ENCODE measurements at places on chromosomes 3 and 15.
A peak's percentile ranks its signal among the peaks of the same experiment; 100 is the strongest.

- DNase-seq, result no peak
These were observed 481.2 kb upstream of the WNT5A start for GRCh38 chr3:55968331-55968730.

GRCh38 chr3:187263270-187263669 is 28.3 kb downstream of the MASP1 start:
- DNase-seq, result no peak

- DNase-seq, result no peak
These were observed 5.4 kb downstream of the TARS3 start for GRCh38 chr15:101718896-101719295.

- no peak for DNase-seq
These were observed 66.4 kb downstream of the SCN5A start for GRCh38 chr3:38582941-38583645.

GRCh38 chr3:197430502-197430901 is 125.3 kb downstream of the BDH1 start:
- no peak for DNase-seq

DNA sequence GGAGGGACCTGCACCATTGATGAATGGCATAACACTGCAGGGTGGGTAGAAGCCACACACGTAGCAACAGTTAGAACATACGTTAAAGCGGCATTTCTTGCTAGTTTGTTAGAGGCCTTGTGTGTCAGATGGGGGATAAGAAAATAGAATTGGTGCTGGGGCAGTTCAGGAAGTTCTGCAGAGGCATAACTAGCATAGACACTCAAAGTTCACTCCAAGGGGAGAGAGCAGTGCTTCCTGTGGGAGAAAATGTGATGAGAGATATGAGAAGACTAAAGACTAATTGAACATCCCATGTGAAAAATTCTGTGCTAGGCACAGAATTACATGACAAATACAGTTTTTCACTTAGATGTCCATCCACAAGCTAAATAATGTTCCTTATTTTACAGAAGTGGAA is 327.1 kb downstream of the ZNF621 start:
- no peak for DNase-seq

GRCh38 chr15:39127925-39128617 is 452.8 kb upstream of the THBS1 start:
- DNase-seq, result peak; percentile 98

DNA sequence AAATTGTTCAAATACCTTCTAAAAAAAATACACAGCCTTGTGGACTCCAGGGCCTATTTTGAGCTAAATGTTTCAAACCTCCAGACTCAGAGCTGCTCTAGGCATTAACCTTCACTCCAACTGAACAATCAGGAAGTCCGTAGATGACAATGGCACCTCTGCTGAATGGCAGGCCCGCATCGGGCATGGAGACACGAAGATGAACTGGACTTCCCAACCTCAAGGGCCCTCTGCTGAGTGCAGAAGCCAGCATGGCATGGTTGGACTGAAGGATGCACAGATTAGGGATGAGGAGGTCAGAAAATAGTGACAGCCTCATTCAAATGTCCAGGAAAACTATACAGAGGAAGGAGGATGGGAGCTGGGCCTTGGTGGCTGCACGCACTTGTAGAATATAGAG is 2.2 kb downstream of the FAM174B start:
- DNase-seq, result no peak

DNA sequence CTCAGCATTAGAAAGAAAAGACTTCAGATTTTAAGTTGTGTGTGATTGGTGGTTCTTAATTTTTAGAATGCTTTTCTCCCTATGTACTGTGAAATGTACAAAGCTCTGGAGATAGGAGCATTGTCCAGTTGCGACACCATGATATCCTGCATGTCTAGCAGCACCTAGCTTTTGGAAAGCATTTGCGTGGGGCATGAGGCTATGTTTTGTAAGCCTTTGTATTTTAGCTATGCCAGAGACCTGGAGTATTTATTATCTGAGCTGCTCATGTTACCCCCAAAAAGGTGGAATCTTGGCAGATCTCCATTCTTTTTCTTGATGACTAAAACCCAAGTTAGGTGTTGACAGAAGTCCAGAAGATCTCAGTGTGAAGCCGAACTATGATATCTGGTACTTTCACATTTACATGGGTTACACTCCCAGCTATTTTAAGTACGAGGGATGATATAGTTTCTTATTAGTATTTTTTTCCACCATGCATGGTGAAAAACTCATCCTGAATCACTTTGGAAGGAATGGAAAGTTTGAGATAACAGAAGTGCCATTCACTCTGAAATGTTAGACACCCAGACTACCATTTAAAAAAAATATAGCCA is 126.7 kb upstream of the SAMMSON start:
- DNase-seq, result no peak

DNA sequence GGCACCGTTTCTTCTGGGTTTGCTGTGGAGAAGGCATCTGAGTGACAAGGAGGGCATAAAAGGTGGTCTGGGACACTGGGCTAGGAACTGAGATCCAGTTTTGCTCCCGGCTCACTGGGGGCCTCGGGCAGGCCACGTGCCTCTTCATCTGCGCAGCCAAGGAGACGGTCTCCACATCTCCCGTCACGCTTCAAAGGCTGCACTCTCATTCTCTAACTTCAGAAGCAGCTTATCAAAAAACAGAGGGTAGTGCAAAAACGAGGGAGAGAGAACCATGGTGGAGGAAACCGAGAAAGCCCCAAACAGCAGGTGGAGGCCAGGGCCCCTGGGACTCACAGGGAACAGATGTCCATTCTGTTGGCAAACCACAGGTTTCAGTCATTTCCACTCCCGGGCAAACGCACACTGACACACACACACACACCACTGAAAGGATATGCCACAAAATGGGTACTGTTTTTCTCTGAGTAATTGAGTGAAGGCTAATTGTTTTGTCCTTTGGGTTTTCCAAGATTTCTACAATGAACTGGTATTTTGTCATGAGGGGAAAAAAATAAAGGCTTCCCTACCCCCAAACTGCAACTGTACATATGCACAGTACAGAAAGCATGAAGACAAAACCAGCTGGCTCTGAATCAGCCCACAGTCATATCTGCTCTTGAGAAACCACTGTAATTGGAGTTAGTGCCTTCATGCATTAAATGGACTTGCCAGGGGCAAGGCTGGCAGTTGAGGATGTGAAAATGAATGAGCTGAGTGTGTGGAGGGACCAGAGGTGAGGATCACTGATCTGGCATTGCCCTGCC is 71.9 kb downstream of the MGLL start:
- DNase-seq, result peak; percentile 33

GRCh38 chr3:56845505-56845904 is 43.8 kb upstream of the ARHGEF3 start:
- no peak for DNase-seq

DNA sequence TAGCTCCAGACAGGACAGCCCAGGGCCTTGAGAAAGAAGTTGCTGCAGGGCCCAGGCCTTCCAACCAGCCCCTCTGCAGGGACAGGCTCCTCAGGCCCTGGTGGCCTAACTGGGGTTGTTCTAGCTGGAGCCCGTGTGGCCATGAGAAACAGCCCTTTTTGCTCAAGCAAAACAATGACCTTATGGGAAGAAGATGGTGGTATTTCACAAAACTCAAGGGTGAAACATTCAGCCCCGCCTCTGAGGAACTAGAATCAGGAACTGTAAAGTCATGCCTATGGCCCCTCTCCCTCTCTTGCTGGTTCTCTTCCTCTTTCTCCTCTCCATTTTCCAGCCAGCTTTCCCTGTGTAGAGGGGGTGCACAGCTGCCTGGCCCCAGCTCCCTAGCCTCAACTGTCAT is 273.3 kb downstream of the RPLP1 start:
- no peak for DNase-seq

GRCh38 chr3:2849092-2849491 is 261.1 kb downstream of the IL5RA start:
- no peak for DNase-seq

DNA sequence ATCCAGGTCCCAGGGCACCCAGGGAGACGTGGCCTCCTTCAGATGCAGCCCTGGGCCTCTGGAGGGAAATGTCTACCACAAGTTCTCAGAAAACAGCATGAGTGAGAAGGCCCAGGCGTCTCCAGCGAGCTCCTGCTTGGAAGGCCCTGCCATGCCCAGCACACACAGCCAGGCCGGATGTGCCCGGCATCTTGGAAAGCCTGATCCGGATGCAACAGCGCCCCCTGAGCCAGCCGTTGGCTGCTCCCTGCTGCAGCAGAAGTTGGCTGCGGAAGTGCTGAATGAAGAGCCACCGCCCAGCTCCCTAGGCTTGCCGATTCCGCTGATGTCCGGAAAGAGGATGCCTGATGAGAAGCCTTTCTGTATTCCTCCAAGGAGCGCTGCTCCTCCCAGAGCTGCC is 856 bp downstream of the NPAP1 start:
- no peak for DNase-seq

Measured in fibroblast of skin of left biceps (primary cell).